ENCODE measurements at places on chromosomes 7 and 10.

- DNase-seq: no peak
Measured at GRCh38 chr7:8629504-8629903, 196.1 kb downstream of the NXPH1 start.

DNA sequence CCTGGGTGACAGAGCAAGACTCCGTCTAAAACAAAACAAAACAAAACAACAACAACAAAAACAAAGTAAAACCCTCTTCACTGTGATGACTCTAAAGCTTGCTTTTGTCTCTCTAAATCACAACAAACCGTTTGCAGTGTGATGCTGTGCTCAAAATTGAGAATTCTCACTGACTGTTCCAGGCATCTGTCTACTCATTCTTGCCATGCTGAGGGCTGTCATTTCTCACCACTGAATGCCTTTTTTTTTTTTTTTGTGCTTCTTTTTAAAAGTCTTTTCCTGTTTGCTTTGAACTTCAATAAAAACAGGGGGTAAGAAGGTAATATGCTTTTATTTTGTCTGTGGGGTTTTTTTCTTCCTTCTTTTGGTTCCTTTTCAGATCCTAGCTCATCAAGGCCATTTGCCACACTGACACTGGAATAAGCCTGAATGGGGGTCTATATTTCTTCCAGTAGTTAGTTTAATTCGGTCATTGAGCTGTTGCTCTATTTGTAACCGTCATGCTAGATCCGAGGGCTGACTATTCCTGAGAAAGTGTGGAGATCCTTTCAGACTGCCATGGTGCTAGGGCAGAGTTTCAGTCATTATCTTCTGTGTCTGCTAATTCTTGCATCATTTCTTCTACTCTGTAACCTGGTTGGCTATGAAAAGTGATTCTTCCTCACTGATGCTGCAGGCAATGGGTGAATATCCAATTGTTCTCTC, 10.6 kb downstream of the FAS start:
- DNase-seq: no peak

GRCh38 chr7:156560075-156560474, 80.5 kb upstream of the RNF32 start:
- DNase-seq: no peak

GRCh38 chr10:89001729-89002072, 11.1 kb downstream of the FAS start:
- DNase-seq: no peak

DNA sequence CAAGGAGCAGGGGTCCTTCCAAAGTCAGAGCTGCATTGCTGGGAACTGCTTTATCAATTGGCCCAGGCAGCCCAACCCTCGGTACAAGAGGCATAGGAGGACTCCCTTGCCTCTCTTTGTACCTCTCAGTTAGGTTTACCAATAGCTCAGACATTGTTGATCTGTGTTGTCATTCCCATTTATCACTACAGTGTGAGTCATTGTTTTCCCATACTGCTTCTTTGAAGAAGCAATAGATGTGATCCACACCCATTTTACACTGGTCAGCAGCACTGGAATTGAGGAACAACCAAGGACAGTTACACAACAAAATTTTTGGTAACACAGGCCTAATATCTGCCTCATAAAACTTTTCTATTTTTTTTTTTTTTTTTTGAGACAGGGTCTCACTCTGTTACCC, 307.2 kb downstream of the SNX13 start:
- DNase-seq: no peak

GRCh38 chr10:112393827-112394226, 19.9 kb downstream of the ACSL5 start:
- no peak for DNase-seq

GRCh38 chr10:21518149-21518640, 7.3 kb downstream of the SKIDA1 start:
- DNase-seq: peak; percentile 59

GRCh38 chr7:27221201-27221797, 21.3 kb upstream of the EVX1 start:
- peak; percentile 18 for DNase-seq

DNA sequence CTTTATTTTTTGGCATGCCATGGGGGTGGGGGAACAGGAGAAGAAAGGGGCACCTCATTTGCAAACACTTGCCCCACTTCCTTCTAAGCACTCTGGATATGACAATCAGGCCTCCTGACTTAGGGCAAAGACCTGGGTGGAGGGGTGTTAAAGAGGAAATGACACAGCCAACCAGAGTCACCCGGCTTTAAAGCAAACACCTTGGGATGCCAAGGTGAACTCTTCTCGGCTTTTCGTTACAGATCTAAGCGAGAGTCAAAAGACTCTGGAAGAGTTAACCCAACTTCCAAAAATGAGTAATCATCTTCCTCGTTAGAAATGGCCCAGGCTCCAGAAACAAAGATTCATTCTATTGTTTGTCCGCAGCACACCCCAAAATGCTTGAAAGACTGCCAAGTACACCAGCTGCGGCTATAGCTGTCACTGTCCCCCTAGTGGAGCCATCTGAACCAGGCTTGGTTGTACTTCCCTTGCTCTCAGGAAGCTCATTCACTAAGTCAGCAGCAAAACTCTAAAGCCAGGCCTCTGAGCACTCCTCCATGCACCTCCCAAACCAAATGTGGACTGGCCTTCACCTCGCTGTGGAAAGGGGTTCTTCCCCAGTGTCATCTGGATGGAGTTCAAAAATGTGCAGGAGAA, 24.8 kb downstream of the FAM53B start:
- DNase-seq: peak; percentile 76

DNA sequence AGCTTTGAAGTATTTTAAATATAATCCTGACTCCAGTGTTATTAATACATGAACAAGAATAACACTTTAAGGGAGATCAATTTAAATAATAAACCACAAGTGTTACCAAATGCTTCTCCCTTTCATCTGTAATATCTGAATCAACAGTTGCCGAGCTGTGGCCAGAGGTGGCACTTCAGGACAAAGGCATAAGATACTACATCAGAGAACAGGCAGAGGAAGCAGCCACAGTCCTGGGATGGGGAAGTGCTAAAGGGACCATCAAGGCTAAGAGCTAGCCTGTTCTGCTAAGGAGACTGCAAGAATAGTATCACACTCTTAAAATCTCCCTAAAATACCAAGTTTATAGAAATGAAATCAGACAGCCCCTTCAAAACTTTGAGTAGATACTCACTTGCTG, 378.2 kb upstream of the PRKCQ start:
- no peak for DNase-seq

GRCh38 chr7:94890216-94890615, 17.2 kb upstream of the PPP1R9A start:
- no peak for DNase-seq

- no peak for DNase-seq
Measured at GRCh38 chr10:118868589-118868988, 113.8 kb upstream of the CACUL1 start.

Measured in right forelimb (tissue), 1 donor.